ENCODE measurements at places on chromosomes 2 and 18.

- no peak for DNase-seq
Observed at GRCh38 chr2:203045867-203046266, 31.2 kb downstream of the NBEAL1 start.

DNA sequence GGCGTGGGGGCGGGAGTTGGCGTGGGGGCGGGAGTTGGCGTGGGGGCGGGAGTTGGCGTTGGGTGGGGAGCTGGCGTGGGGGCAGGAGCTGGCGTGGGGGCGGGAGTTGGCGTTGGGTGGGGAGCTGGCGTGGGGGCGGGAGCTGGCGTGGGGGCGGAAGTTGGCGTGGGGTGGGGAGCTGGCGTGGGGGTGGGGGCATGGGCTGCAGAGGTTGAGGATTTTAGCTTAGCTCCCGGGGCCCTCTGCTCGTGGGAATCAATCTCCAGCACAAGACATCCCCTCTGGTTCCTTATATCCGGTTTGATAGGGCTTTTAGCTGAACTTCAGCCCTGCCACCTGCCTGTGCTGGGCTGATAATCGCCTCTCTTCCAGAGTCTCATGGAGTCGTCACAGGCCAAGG, 177.0 kb downstream of the LDLRAD4 start:
- no peak for DNase-seq

GRCh38 chr2:239402666-239403065, 1.8 kb upstream of the HDAC4 start:
- DNase-seq: no peak

GRCh38 chr18:12296457-12296856, 11.6 kb upstream of the TUBB6 start:
- DNase-seq: no peak

DNA sequence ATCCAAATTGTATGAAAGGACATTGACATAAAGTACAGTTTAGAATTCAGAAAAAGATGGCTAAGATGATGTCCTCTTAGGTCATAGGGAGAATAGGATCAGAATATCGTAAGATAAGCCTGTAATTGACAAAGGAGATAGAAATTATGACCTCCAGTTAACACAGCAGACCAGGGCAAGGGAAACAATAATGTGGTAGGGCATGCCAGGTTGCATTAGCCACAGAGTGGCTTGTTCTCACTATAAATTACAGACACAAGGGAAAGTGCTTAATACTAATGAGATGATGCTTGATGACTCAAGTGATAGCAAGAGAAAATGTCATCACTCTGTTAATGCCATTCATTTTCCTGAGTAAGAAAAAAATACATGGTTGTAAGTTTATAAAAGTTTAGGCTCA, 48.9 kb upstream of the LRP1B start:
- no peak for DNase-seq

DNA sequence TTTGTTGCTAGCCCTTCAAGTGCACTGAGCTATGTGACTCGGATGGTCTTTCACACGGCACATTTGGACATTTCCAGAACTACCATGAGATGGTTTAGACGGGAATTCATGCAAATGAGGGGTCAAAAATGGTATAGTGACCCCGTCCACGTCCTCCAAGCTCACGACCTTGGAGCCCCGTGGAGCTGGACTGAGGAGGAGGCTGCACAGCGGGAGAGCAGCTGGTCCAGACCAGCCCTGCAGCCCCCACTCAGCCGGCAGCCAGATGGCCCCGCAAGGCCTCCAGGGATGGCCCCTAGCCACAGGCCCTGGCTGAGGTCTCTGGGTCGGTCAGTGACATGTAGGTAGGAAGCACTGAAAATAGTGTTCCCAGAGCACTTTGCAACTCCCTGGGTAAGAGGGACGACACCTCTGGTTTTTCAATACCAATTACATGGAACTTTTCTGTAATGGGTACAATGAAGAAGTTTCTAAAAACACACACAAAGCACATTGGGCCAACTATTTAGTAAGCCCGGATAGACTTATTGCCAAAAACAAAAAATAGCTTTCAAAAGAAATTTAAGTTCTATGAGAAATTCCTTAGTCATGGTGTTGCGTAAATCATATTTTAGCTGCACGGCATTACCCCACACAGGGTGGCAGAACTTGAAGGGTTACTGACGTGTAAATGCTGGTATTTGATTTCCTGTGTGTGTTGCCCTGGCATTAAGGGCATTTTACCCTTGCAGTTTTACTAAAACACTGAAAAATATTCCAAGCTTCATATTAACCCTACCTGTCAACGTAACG, 88.8 kb downstream of the EPAS1 start:
- no peak for DNase-seq

DNA sequence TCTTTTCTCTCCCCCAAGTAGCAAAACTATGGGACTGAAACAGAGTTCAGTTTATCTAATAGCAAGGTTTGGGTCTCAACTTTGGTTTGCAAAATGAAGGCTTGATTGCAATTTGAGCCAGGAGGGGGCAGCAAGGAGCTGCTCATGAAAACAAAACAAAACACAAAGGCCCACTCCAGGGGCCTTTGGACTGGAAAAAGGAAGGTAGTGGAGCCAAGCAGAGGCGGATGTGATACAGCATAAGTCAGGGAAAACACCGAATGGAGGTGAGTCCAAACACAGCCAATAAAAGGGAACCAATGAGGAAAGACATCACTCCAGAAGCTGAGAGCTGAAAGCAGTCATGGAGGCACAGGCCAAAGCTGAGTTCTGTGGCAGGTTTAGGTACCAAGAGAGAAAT, 799.7 kb upstream of the ACVR2A start:
- no peak for DNase-seq

GRCh38 chr2:63719052-63719451, 122.6 kb upstream of the UGP2 start:
- no peak for DNase-seq

GRCh38 chr2:151760139-151760650, 25.9 kb upstream of the NEB start:
- DNase-seq: no peak

GRCh38 chr18:64850791-64851190, 701.9 kb upstream of the LINC00305 start:
- no peak for DNase-seq
